Prostate gland (tissue), 2 donors: ENCODE measurements at places on chromosomes 13 and 19.

GRCh38 chr13:100803091-100803490 lies 128.5 kb upstream of the TMTC4 start:
- no peak for DNase-seq

GRCh38 chr13:113421673-113422270 lies 31.5 kb downstream of the ADPRHL1 start:
- no peak for DNase-seq

DNA sequence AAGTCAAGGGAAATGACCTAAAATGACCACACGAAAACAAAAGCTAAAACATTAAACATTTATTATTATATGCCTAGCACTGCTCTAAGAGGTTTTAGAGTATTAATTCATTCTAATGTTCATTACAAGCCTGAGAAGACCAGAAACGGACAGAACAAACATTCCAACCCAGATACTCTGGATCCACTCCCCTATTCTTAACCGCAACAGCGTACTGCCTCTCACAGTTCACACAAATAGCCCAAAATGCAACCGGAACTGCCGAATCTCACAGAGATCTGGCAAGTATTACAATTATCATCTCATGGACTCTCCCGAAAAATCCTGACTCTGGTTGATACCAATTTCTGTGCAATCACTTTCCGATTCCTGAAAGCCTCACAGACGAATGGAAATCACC lies 1.4 kb downstream of the ZNF780B start:
- no peak for DNase-seq

GRCh38 chr13:93265800-93266199 lies 39.2 kb downstream of the GPC6 start:
- DNase-seq, result no peak

- no peak for DNase-seq
Measured at GRCh38 chr13:112532837-112533745, 54.9 kb downstream of the TUBGCP3 start.

- no peak for DNase-seq
Measured at GRCh38 chr13:22144806-22145205, 473.9 kb downstream of the FGF9 start.

DNA sequence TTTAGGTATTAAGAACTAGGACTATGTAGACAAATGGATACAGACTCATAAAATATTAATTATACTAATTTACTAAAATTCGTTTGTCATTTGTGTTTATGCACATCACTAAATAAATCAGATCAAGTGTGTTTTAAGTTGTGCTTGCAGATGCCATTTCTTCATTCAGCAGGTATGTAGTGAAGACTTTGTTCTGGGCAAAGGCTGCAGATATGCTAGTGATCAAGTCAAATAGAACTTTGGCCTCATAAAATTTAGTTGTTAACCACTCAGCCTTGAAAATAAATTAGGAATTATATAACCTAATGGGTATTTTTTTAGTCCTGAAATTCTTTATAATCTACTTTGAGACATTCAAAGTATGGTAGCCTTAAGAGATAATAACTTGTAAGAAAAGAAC lies 80.4 kb upstream of the TRPC4 start:
- no peak for DNase-seq

GRCh38 chr19:35692010-35692409 lies 12.3 kb upstream of the ZBTB32 start:
- DNase-seq, result no peak

DNA sequence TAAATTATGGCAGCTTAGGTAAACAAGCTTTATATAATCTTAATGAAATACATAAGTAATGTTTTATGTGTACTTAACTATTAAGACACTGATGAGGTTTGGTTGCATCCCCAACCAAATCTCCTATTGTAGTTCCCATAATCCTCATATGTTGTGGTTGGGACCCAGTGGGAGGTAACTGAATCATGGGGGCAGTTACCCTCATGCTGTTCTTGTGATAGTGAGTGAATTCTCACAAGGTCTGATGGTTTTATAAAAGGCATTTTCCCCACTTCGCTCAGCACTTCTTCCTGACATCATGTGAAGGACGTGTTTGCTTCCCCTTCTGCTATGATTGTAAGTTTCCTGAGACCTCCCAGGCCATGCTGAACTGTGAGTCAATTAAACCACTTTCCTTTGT lies 212.7 kb downstream of the DIAPH3 start:
- DNase-seq, result no peak

DNA sequence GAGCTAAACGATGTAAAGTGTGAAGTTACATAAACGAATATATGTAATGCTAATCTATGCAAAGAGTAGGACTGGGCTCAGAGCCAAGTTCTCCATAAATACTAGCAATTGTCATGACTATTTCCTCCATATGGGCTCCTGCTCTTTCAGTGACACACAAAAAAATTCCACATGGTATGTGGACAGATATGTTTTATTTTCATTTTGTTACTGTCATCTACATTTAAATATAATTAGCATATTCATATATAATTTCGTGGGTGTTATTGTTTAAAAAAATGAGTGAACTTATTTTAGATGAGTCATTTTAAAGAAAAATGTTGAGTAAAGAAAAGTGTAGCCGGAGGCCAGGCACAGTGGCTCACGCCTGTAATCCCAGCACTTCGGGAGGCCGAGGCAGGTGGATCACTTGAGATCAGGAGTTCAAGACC lies 5.0 kb upstream of the IGSF23 start:
- no peak for DNase-seq
